ENCODE measurements at places on chromosomes 5 and 9. TPM values are rescaled to one million over a fixed set of nuclear protein-coding genes. Genes with fewer than 3 reads are reported as not detected.

Gene ZNF79
- polyA plus RNA-seq: 4.8 TPM

Gene C9orf50
- 0.26 TPM for polyA plus RNA-seq

Gene WNK2
- 17.2 TPM for polyA plus RNA-seq

Gene GFRA3
- 2.8 TPM for polyA plus RNA-seq

Gene FAM151B
- polyA plus RNA-seq: 5.2 TPM

Gene SPATA31C1
- polyA plus RNA-seq: not detected

Gene PTGDS
- polyA plus RNA-seq: 24.2 TPM

Gene NXNL2
- 0.19 TPM for polyA plus RNA-seq

Gene NTNG2
- 0.28 TPM for polyA plus RNA-seq

Gene DBH
- 0.54 TPM for polyA plus RNA-seq

Gene TLX3
- not detected for polyA plus RNA-seq

Gene GALNT12
- polyA plus RNA-seq: 2.6 TPM

Gene PPP3R2
- polyA plus RNA-seq: not detected

Gene IL4
- polyA plus RNA-seq: not detected

Gene ZNF622
- 20.7 TPM for polyA plus RNA-seq

Gene C9orf78
- 37.0 TPM for polyA plus RNA-seq

Gene HAND1
- not detected for polyA plus RNA-seq

Gene F12
- polyA plus RNA-seq: 0.41 TPM

Gene CDH9
- polyA plus RNA-seq: not detected

Gene LRRC19
- 0.13 TPM for polyA plus RNA-seq

Gene SEMA5A
- polyA plus RNA-seq: 27.5 TPM

Gene IL6ST
- polyA plus RNA-seq: 52.5 TPM

Gene ELAVL2
- polyA plus RNA-seq: 2.7 TPM

Gene NNT
- 80.1 TPM for polyA plus RNA-seq

Gene RNF183
- polyA plus RNA-seq: not detected

Gene SPATA31D4
- not detected for polyA plus RNA-seq

Gene WNT8A
- not detected for polyA plus RNA-seq

Gene GCNT1
- 3.5 TPM for polyA plus RNA-seq

Gene PCDHA1
- not detected for polyA plus RNA-seq

Gene PAEP
- not detected for polyA plus RNA-seq

Gene FOXD4L4
- polyA plus RNA-seq: not detected

Gene GDNF
- 1.9 TPM for polyA plus RNA-seq

Gene GCNT4
- 0.09 TPM for polyA plus RNA-seq

Gene EGFL7
- polyA plus RNA-seq: 90.8 TPM

Gene FRRS1L
- polyA plus RNA-seq: 0.76 TPM

Gene WDR70
- polyA plus RNA-seq: 31.4 TPM

Measured in hindlimb muscle (tissue), 1 donor.